Left ventricle myocardium inferior (tissue), 1 donor: ENCODE measurements at places on chromosomes 2 and 18.
A peak's percentile ranks its signal among the peaks of the same experiment; 100 is the strongest.

GRCh38 chr2:226701052-226701451 is 98.6 kb downstream of the IRS1 start:
- no peaks in the 10 kb centered on the region for H3K36me3 ChIP-seq
- no peak overlapping the region for H3K4me3 ChIP-seq
- H3K27ac ChIP-seq: no peak overlapping the region
- H3K4me1 ChIP-seq: peaks cover 13% of the 10 kb centered on the region
- no peak for DNase-seq

DNA sequence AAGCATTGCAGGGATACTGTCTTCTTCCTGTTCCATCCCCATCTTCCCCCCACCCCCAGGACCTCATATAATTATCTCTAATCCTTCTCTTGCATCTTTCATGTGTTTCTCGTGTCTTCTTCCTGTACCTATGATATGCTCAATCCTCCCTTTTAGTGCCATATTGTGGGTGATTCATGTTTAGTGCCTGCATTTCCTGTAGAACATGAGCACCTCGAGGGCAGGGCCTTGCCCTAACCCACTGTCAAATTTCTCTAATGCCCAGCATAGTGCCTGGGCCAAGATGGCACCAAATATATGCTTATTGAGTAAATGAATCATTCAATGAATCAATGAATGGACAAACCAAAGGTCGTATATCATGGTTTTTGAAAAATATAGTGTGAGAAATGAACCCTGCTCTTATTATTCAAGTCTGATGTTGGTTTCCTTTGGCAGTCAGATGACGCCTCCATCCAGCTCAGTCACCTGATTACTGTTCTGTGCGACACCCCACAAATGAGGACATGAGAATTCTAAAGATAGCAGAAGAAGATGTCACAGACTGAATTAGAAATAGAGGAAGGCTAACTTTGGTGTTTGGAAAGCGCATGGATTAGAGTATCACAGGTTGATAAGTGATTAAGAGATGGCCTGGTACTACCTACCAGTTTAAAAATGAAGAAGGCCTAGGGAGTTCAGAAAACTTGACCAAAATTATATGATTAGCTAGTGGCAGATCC is 278.4 kb downstream of the PRKCE start:
- peak overlapping the region; percentile 88 for H3K27ac ChIP-seq
- H3K4me1 ChIP-seq: peaks cover 65% of the 10 kb centered on the region
- no peak for DNase-seq
- no peaks in the 10 kb centered on the region for H3K27me3 ChIP-seq
- H3K36me3 ChIP-seq: no peaks in the 10 kb centered on the region

- H3K4me3 ChIP-seq: no peak overlapping the region
- no peak for DNase-seq
Observed at GRCh38 chr18:75244351-75245313, 34.0 kb downstream of the TSHZ1 start.

DNA sequence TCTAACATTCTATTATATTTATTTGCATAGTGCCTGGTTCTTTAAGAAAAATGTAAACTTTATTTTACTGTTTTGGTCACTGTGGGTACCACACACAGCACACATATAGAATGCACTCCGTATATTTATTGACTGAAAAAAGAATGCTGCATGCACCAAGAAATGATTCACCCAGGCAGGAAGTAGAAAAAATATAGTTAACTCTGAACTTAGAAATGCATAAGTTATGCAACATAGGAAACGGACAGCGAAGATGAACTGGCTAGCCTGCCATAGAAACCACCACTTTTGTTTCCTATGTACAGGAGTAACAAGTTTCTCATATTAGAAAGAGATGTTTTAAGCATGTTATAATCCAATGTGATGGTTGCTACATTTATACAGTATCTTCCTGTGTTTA is 635.8 kb downstream of the DSC3 start:
- peaks cover 14% of the 10 kb centered on the region for H3K4me1 ChIP-seq

GRCh38 chr2:121136323-121136722 is 148.7 kb downstream of the TFCP2L1 start:
- no peak for DNase-seq
- no peaks in the 10 kb centered on the region for H3K4me1 ChIP-seq
- no peak overlapping the region for H3K4me3 ChIP-seq
- no peak overlapping the region for H3K27ac ChIP-seq
- H3K27me3 ChIP-seq: peaks cover 6% of the 10 kb centered on the region
- H3K36me3 ChIP-seq: no peaks in the 10 kb centered on the region

GRCh38 chr2:184154438-184154837 is 443.9 kb upstream of the ZNF804A start:
- H3K4me3 ChIP-seq: no peak overlapping the region
- no peak overlapping the region for H3K27ac ChIP-seq
- no peaks in the 10 kb centered on the region for H3K27me3 ChIP-seq
- H3K4me1 ChIP-seq: no peaks in the 10 kb centered on the region

DNA sequence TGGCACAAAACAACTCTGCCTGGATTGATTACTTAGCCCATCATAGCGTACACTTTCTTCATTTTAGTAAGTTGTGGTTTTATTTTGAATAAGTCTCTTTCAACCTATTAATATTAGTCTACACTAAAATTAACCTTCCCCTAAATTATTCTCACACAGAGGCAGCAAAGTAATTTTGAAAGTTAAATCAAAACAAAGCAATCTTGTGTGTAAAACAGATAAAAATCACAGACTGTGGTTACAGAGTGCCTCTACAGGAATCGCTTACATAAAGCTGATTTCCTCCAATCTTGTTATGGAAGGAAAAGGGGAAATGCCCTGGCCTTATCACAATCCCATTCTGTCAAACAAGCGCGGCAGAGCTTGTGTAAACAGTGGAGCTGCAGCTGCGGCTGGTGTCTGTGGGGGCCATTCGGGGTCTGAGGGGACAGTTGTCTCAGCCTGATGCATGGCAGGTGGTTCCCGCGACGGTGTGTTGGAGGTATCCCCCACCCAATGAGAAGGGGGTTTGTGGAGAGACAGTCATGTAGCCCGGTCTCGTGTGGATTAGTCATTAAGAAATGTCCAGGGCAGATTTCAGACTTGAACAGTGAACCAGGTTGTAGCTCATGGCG is 42.1 kb downstream of the BCL2L11 start:
- H3K4me1 ChIP-seq: peaks cover 50% of the 10 kb centered on the region
- H3K27ac ChIP-seq: no peak overlapping the region
- DNase-seq: no peak
- peaks cover 10% of the 10 kb centered on the region for H3K36me3 ChIP-seq

- DNase-seq: no peak
- H3K36me3 ChIP-seq: no peaks in the 10 kb centered on the region
- no peaks in the 10 kb centered on the region for H3K27me3 ChIP-seq
- no peak overlapping the region for H3K27ac ChIP-seq
Observed at GRCh38 chr2:191018048-191018447, 4.1 kb upstream of the STAT1 start.

DNA sequence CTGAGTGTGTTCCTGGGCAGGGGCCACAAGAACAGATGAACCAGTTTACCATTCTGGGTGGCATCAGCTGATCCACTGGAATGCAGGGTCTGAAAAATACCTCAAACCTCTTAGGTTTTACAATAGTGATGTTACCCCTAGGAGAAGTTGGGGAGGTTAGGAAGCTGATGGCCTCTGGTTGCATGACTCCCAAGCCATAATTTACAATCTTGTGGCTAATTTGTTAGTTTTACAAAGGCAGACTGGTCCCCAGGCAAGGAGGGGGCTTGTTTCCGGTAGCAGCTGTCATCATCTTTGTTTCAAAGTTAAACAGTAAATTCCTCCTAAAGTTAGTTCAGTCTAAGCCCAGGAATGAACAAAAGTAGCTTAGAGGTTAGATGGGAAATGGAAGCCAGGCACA is 113.8 kb upstream of the SLC38A11 start:
- H3K4me3 ChIP-seq: no peak overlapping the region
- H3K36me3 ChIP-seq: no peaks in the 10 kb centered on the region
- no peaks in the 10 kb centered on the region for H3K27me3 ChIP-seq
- H3K4me1 ChIP-seq: peaks cover 10% of the 10 kb centered on the region

DNA sequence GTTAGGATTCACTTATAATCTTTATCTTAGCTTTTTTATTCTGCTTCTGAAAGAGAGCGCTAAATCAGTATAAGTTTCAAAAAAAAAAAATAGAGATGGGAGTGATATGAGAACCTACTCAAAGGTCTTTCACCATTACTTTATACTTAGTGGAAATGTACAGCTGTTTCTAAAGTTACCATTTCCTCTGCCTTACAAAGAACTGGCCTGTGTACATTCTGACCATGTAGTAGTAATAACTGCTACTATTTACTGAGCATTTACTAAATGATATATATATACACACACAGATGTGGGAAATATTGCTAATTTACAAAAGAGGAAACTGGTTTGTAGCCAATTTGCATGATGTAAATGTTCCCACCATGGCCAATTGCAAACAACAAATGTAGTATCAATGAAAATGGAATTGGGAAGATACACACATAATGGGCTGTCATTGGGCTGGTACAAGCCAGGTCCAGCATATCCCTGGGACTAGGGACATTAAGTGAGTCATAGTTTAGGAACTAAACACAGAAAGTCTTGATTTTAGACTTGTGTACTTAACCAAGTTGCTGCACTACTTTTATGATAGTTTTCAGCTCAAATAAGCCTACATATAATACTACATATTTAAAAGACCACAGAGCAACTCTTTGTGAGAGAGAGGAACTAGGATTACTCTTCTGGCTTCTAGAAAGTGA is 67.1 kb downstream of the DYNC1I2 start:
- no peak overlapping the region for H3K27ac ChIP-seq
- no peaks in the 10 kb centered on the region for H3K27me3 ChIP-seq
- H3K4me1 ChIP-seq: no peaks in the 10 kb centered on the region

DNA sequence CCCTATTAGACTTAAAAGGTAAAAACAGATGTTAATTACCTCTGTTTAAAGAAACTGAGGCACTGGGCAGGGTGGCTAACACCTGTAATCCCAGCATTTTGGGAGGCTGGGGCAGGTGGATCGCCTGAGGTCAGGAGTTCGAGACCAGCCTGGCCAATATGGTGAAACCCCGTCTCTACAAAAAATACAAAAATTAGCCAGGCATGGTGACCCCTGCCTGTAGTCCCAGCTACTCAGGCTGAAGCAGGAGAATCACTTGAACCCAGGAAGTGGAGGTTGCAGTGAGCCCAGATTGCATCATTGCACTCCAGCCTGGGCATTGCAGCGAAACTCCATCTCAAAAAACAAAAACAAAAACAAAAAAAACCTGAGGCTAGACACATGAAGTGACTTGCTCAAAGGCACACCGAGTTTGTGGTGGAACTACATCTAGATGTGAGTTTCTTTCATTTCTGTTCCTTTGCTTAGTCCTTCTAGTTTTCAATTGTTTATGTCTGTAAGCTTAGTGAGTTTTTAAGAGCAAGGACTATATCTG is 40.7 kb downstream of the SLC4A1AP start:
- DNase-seq: no peak
- H3K4me3 ChIP-seq: no peak overlapping the region
- no peaks in the 10 kb centered on the region for H3K36me3 ChIP-seq

DNA sequence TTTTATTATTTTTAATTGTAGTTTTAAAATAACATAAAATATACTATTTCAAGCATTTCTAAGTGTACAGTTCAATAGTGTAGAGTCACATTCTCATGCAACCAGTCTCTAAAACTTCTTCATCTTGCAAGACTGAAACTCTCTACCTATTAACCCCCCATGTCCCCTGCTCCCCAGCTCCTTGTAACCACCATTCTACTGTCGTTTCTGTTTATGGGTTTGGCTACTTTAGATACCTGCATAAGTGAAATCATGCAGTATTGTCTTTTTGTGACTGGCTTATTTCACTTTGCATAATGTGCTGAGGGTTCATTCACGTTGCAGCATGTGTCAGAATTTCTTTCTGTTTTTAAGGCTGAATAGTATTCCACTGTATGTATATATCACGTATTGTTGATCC is 139.4 kb downstream of the SMAD7 start:
- H3K27me3 ChIP-seq: no peaks in the 10 kb centered on the region
- H3K27ac ChIP-seq: no peak overlapping the region
